ENCODE measurements at places on chromosomes 1 and 21.

GRCh38 chr1:38004284-38005108, 818 bp downstream of the FHL3 start:
- no peak for DNase-seq

GRCh38 chr1:150302338-150302737, 8.7 kb downstream of the MRPS21 start:
- DNase-seq: no peak

DNA sequence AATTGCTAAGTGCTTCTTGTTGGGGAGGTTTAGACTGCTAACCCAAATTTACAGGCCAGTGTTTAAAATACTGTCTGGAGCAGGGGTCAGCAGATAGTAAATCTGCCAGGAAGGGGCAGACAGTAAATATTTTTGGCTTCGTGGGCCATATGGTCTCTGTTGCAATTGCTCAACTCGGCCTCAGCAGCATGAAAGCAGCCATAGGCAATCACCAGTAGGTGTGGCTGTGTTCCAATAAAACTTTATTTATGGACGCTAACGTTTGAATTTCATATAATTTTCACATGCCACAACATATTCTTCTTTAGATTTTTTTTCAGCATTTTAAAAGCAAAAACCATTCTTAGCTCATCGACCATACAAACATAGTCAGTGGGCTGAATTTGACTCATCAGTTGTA, 172.7 kb downstream of the BRINP2 start:
- DNase-seq: no peak

GRCh38 chr1:185014941-185015340, 30.4 kb upstream of the RNF2 start:
- no peak for DNase-seq

DNA sequence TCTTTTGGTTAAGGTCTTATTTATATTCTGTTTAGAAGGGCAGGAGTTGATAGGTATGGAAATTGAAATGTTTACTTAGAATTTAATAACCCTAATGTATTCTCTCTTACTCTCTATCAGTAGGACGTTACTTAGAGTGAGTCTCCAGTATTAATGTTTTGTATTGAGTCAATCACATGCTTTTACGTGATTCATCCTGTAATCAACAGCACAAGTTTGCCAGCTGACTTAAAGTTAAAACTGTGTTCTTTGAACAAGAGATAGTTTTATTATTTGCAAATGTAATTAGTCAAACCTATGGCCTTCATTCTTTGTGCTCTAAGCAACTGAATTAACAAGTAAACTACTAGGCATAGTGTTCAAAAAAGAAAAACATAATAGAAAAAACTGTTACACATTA, 57.3 kb downstream of the PKN2 start:
- DNase-seq: no peak

- DNase-seq: no peak
Observed at GRCh38 chr1:75884437-75884836, 47.8 kb downstream of the ASB17 start.

GRCh38 chr1:116682641-116683221, 15.2 kb upstream of the IGSF3 start:
- DNase-seq: no peak

Measured in activated naive CD4-positive, alpha-beta T cell (primary cell).